ENCODE measurements at places on chromosomes 13 and 19.

GRCh38 chr13:31010296-31010695 is 77.8 kb downstream of the TEX26 start:
- no peak for DNase-seq

DNA sequence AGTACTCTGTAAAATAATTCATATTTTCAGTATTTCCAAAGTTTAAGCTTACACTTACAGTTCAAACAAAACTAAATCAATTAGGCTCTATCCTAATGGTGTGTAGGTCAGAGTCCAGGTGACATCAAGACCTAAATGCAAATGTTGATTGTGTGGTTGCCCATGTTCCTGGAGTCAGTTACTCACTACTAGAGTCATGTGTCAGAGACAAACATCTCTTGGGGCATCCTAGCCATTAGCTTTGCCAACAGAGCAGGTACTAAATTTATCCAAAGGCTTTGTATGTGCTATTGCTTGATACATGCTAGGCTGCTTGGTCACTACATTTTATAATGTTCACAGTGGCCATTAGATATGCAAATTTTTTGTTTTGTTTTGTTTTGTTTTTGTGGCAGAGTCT is 11.7 kb downstream of the SPRY2 start:
- DNase-seq, result no peak

DNA sequence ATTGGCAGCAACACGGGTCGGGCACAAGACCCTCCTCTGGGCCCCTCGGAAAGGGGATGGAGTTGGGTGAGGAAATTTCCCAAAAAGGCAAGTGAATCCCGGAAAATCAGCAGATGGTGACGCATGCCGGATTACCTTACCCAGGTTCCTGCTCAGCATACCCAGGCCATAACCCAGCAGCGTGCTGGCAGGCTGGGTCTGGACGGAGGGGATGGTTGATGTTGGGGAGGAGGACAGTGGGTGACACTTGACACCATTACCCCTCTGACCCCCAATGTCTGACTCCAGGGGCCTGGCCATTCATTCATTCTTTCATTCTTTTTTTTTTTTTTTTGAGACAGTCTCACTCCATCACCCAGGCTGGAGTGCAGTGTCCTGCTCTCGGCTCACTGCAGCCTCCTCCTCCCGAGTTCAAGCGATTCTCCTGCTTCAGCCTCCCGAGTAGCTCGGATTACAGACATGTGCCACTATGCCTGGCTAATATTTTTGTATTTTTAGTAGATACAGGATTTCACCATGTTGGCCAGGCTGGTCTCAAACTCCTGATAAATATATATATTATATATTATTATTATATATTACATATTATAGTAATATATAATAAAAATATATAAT is 799 bp downstream of the PVR start:
- no peak for DNase-seq

DNA sequence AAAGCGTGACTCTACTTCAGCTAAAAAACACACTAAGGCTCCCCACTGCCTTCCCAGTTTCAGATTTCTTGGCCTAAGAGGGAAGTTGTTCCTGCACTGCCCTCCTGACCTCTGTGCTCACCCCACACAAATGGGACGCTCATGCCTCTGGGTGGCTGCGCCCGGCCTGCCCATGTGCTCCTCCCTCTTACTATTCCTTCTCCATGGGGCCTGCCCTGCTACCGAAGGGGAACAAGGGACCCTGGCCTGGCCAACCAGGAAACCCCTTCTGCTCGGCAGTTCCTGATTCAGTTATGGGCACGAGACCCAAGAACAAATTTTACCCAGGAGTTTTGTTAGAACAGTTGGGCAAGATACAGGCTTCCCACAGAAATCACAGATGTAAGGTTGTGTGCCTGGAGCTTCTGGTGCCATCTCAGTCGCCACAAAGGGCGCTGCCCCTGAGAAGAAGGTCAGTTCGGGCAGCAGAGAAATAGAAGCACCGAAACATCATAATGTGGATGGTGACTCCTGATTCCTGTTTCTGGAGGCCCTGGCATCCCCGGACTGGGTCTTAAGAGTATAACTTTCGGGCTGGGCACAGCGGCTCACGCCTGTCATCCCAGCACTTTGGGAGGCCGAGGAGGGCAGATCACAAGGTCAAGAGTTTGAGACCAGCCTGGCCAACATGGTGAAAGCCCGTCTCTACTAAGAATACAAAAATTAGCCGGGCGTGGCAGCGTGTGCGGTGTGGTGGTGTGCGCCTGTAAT is 5.4 kb upstream of the PLPP2 start:
- no peak for DNase-seq

GRCh38 chr13:21734961-21735360 is 64.1 kb downstream of the FGF9 start:
- DNase-seq, result no peak

DNA sequence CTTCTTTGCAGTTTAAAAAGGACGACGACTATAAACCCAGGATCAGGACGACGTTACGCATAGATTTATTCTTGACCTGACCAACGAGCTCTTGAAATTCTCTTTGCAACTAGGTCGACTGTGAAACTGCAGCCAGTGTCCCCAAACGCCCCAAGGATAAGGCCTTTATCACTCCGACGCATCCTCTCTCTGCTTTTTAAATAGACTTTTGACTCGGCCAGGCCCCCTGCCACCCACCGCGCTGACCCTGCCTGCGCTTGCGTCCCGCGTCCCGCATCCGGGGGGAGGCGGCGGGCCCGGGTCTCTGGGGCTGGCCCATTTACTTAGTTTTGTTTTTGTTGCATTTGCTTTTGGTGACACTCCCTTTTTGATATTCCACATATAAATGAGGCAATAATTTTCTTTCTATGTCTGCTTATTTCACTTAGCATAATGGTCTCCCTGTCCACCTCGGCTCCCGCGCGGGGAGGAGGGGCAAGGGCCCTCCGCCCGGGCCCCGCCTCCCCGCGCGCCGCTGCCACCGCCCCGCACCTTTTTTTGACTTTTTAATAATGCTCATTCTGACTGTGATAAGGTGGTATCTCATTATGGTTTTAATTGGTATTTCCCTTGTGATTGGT is 17.4 kb downstream of the RB1 start:
- DNase-seq, result no peak

DNA sequence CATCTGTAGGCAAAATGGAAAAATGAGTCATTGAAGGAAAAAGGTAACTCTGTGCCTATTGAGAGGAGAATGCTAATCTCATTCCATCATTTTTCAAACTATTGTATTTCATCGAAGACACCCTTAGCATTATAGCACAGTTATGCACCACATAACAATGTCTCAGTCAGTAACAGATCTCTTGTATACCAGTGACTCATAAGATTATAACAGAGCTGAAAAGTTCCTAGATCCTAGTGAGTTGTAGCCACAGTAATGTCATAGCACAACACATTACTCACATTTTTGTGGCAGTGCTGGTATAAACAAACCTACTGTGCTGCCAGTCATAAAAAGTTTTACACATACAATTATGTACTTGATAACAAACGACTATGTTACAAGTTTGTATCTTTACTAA is 1077.6 kb downstream of the DIAPH3 start:
- DNase-seq, result no peak

- no peak for DNase-seq
Observed at GRCh38 chr19:41649827-41650226, 23.0 kb upstream of the CEACAM4 start.

DNA sequence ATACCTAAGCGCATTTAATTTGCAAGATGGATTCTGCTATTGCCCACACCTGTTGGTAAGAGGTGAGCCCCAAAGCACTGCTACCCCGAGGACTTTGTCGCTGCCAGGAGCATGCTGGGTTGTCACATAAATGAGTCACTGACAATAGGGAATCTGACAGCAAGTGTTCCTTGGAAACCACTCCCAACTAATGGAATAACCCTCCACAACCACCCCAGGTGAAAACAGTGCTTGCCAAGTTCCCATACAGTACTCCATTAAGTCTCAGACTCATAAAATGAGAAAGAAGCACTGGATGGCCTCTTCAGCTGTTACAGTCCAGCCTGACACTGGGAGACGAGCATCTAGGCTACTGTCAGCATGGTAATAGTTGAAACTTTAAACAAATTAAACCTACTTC is 108.6 kb downstream of the EFNB2 start:
- DNase-seq, result no peak

- no peak for DNase-seq
Observed at GRCh38 chr13:48879432-48879831, 96.3 kb upstream of the FNDC3A start.

DNA sequence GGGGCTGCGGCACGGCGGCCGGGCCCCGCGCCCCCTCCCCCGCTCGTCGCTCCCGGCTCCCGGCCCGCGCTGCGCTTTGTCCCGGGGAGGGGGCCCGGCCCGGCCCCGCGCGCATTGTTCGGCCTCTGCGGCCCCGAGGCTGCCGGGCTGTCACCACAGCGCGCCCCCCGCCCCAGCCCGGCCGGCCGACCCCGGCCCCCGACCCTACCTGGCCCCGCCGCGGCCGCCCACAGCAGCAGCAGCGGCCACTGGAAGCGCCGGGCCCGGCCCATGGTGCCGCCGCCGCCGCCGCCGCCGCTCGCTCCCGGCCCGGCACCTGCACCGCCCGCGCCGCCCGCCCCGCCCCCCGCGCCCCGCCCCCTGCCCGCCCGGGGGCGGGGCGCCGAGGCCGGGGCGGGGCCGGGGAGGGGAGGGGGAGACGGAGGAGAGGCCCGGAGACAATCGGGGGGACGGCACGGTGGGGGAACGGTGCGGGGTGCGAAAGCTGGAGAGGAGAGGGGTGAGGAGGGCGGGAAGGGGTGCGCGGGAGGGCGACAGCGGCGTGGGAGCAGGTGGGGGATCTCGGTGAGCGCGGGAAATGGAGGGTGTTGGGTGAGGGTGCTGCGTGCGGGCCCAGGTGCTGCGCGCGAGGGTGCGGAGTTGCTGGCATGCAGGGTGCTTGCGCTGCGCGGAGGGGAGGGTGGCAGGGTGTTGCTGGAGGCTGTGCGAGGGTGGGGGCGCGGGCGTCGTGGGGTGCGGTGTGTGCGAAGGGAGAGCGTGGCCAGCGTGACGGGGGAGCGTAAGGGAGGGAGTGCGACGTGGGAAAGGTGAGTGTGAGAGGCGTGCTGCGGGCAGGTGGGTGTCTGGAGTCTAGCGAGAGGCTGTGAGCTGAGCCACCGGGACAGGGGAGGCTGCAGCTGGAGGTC is at the start of gene CADM4:
CADM4 (minus strand) TSS at position 332 of the 905 bp plus-strand sequence; CDS start at position 272, 60 bp downstream.
- DNase-seq, result no peak

GRCh38 chr13:31920727-31921100 is 110.9 kb upstream of the FRY start:
- DNase-seq, result no peak

DNA sequence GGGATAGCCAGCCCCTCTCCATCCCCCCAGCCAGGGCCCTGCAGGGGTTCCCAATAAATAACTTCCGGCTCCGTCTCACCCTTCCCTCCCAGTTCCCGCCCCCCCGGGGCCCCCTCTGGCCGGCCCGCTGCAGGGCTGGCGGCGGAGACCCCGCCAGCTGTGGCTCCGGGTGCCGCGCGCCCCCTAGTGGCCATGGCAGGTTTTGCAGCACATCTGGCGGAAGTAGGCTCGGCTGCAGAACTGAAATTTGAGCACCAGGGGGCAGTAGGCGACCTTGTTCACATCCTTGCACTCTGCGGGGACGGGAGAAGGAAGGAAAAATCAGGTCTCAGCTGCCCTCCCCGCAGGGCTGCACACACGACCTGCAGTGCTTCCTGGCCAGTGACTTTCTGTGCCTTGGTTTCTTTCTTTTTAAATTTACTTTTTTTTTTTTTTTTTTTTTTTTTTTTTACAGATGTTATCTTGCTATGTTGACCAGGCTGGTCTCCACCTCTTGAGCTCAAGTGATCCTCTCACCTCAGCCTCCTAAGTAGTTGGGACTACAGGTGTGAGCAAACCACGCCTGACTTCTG is 3.6 kb upstream of the MYO1F start:
- DNase-seq, result no peak

GRCh38 chr13:45775401-45775963 is 73.4 kb downstream of the CBY2 start:
- no peak for DNase-seq

GRCh38 chr13:92028695-92029094 is 630.3 kb downstream of the GPC5 start:
- DNase-seq, result no peak

GRCh38 chr19:19610376-19611202 is 7.9 kb downstream of the PBX4 start:
- DNase-seq, result no peak

DNA sequence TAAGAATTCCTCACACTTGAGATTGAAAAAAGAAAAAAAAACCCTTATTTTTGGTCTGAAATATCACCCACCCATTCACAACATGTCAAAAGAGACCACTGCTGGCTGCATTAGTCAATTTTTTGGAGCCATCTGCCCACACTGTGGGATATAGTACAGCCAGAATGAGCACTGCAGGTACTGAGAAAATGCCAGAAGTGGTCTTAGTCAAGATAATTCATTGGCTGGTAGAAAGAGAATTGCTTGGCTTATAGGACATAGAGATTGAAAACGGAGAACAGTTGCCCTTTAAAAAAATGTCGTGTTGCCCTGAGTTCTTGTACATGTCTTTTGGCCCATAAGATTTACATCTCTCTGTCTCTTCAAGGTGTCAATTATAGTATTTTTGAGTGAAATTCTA is 1899.5 kb downstream of the OLFM4 start:
- DNase-seq, result no peak

GRCh38 chr19:1700733-1701663 is 48.6 kb upstream of the TCF3 start:
- DNase-seq, result no peak

GRCh38 chr13:30577401-30577852 is 40.3 kb upstream of the USPL1 start:
- DNase-seq, result no peak

GRCh38 chr13:40428354-40428753 is 238.1 kb downstream of the FOXO1 start:
- no peak for DNase-seq

- DNase-seq, result peak; percentile 94
Observed at GRCh38 chr13:94674609-94675348, 37.6 kb downstream of the SOX21 start.

GRCh38 chr19:8491574-8491973 is 10.9 kb downstream of the PRAM1 start:
- no peak for DNase-seq

DNA sequence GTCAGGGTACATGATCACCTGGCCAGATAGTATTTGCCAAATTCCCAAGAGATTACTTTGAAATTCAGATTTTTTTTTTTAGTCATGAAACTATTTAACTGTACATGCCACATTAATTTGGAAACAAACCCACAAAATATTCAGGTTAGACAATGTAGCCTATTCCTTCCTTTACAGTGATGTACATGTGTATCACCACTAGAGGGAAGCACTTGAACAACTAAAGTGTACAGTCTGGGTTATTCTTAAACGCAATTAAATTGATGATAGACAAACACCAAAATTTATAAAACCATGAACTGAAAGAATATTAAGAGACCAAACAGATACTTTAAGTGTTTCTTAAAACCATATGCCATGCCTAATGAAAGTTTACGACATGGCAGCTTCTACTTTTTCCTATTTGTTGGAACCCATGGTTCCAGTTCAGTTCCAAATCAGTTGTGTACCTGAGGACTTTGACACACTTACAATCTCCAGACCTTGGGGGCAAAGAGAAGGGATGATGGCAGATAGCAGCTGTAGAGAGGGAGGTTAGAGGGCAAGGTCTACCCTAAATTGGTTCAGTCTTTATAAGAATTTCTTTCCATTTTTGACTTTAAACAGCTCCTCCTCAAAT is 52.8 kb downstream of the TNFSF13B start:
- DNase-seq, result no peak

Measured in GOT3 (cell line).